ENCODE measurements at places on chromosomes 5 and 9.

- no peak for DNase-seq
Observed at GRCh38 chr9:73146111-73146815, 5.4 kb upstream of the ANXA1 start.

- no peak for DNase-seq
Observed at GRCh38 chr5:39631958-39632357, 207.2 kb upstream of the DAB2 start.

DNA sequence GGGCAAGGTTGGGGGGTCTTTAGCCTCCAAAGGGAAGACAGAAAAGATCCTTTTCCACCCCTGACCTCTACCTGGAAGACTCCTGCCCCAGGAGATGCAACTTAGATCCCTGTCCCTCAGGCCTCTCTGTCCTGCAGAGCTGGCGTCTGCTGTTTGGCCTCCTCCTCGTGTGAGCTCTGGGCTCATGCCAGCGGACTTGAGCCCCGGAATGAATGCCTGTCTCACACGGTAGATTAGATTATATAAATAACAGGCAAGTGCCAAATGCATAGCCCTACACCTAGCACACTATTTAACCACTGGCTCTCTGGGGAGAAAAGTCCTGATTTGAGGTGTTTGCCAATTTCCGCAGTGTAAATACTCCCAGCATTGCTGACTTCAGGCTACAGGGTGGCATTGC, 1.4 kb upstream of the WNK2 start:
- DNase-seq, result no peak

GRCh38 chr5:31194468-31194813, 955 bp downstream of the CDH6 start:
- DNase-seq, result no peak

GRCh38 chr5:133868946-133869518, 99.4 kb downstream of the C5orf15 start:
- DNase-seq, result peak; percentile 83

DNA sequence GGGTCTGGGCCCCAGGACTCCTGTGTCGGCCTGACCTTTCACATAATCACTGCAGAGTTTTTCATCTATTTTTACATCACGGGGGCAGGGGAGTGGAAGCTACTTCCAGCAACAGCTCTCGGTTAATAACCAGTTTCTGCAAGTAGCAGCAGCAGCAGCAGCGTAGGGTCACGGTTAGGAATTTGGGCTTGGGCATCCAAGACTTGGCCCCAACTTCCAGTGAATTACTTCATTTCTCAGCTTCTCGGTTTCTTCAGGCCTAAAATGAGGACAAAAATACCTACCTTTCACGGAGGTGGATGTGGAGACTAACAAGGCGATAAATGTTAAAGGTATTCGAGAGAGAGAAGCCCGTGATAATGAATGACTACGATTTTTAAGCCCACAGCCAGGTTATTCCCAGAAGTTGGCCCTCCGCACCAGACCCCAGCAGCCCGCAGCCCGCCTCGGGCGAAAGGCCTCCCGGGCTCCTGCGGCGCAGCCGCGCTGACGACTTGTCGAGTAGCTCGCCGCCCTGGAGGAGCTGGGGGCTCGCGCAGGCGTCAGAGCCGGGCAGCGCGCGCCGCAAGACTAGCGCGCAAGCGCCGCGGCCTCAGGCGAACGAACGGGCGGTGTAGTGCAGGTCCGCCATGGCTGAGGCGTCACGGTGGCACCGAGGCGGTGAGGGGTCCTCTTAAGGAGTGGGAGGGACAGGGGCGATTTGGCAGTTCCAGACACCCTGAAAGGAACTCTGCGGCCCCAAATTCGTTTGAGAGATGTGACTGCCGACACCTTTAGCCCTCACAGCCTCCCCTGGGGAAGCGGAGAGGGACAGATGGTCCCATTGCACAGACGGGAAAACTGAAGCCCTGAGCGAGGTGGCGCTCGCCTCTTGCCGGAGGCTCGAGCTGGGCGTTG, at the start of gene PKD2L2:
TSS of gene PKD2L2 (plus strand) at position 595 of the 897 bp plus-strand sequence. CDS start at position 630, 35 bp downstream.
- peak; percentile 94 for DNase-seq

DNA sequence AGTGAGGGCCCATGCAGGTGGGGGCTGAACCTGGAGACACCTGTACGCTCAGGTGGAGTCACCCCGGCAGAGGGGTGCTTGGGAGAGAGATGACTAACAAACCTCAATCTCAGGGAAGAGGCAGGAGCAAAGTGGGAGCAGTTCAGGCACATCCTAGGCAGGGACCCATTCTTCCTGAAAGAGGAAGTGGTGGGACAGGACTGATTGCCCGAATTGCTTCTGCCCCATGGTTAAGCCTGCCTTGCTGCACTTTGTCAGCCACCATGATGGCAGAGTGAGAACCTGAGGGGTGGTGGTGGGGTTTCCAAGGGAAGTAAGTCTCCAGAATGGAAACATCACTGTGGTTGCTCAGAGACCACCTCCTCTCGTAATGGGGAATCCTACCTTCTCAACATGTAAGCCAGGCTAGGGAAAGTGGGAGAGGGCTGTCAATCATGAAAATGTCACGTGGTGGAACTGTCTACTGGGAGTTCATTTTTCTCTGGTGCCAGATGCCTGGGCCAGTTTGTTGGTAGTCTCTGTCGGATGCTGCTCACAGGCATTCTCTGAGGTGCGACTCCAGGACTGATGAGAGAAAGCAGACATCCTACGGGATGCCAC, 150.4 kb downstream of the HSPA4 start:
- no peak for DNase-seq

GRCh38 chr9:120920806-120921178, 5.8 kb downstream of the TRAF1 start:
- no peak for DNase-seq

DNA sequence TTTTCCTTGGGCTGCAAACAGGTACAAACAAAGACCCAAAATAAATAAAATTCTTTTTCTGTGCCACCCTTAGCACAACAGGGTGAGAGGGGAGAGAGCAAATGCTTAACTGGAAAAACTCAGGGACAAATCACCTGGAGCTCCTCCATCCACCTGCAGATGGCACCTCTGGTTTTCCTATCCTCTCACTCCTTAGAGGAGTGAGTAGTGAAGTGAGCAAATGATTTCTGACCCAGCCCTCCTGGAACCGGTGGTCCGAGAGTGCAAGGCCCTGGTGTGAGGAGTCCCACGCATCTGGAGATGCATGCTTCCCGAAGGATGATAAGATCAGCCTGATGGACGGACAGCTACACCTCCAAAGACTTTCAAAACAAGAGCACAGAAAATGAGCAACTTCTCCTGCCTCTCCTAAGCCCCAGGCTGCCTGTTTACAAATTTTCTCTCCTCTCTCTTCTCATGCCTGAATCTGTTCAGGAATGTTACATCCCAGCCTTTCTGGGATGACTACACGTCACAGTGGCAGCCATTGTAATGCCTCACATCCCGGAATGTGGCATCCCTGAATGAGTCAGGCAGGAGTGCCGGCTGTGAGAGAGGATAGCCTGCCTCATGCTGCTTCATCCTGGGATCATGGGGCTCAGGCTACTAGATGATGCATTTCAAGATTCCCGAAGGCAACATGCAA, 86.4 kb downstream of the ADRB2 start:
- no peak for DNase-seq

GRCh38 chr5:125603321-125603720, 819.9 kb upstream of the GRAMD2B start:
- no peak for DNase-seq

GRCh38 chr5:136195971-136196820, 3.2 kb upstream of the SMIM32 start:
- no peak for DNase-seq

GRCh38 chr5:87303324-87303723, 35.6 kb downstream of the RASA1 start:
- no peak for DNase-seq

- no peak for DNase-seq
Observed at GRCh38 chr9:110512817-110513216, 66.7 kb downstream of the SVEP1 start.

DNA sequence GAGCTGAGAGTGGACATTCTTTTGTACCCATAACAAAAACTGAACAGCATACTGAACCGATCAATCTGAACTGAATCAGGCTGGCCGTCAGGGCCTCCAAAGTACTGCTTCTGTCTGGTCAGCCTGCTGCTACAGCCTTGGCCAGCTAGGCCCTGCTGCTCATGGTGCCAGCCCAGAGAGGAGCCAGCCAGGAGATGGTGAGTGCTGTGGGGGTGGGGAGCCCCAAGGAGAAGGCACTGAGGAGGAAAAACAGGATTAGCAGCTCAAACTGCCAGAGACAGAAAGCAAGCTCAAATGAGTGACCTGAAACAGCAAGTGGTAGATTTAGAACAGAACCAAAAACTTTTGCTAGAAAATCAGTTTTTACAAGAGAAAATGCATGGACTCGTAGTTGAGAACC, 23.9 kb downstream of the SRP19 start:
- DNase-seq, result no peak

- DNase-seq, result no peak
Observed at GRCh38 chr9:37928552-37929430, 24.9 kb upstream of the SLC25A51 start.

DNA sequence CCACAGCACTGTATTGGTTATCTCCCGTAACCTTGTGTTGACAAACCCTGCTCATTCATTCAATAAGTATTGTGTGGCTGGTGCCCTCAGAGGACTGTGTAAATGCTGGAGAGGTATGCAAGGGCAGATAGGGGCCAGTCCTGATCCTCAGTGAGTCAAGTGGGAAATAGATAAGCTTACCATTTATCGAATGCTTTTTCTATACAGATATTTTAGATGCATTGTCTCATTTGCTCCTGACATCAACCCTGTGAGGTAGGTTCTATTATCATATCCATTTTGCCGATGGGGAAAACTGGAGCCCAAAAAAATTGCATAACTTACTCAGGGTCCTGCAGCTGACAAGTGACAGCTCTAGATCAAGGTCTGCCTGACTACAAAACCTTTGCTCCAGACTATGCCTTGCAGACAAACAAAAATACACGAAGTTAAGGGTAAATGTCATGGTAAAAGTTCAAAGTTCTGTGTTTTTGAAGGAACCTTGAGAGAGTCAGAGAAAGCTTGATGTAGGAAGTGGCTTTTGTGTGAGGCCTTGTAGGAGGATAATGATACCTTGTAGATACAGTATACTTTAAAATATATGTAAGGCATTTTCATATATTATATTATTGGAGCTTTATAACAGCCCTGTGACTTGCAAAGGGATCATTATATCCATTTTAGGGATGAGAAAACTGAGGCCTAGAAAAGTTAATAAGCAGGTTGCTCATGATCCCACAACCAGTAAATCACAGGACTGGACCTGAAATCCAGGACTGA, 22.7 kb downstream of the CYFIP2 start:
- DNase-seq, result no peak

DNA sequence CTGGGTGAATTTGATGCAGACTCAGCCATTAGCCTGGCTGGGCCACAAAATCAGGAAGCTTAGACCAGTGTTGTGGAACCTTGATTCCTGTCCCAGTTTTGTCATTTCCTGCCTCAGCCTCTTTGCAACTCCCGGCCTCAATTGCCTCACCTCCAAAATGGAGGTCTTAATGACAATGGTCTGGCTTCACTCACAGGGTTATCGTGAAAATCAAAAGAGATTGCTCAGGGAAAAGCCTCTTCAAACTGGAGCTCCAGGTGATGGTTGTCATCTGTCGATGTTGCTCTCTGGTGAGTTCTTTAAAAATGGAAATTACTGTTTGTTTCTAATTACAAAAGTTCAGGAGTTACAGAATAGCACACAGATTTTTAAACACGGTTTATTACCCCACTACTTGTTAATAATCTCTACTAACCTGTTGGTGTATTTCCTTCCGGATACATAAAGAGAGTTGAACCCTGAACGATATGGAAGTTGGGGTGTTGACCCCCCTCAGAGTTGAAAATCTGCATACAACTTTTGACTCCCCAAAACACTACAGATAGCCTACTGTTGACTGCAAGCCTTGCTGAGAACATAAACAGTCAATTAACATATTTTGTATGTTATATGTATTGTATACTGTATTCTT, 109.9 kb upstream of the CPEB4 start:
- no peak for DNase-seq

- DNase-seq, result peak; percentile 88
Observed at GRCh38 chr5:14410394-14411201, 171.0 kb upstream of the OTULINL start.

GRCh38 chr5:133118741-133119140, 66.9 kb downstream of the HSPA4 start:
- DNase-seq, result no peak

DNA sequence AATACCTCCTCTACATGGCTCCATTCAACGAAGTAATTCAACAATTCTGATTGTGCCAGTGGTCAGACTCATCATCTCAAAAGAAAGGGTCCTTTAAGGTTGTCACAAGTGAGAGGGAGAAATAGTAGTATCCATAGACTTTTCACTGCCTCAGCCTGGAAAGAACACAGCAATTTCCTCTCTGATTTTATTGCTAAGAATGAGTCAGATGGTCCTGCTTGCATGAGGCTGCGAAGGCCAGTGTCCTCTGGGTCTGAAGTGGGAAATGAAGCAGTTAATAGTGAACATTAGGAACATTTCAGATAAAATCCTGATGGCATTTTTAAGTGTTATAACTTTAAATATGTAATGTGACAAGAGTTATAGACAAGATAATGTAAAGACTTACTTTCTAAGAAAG, 979.0 kb downstream of the EFNA5 start:
- no peak for DNase-seq

- peak; percentile 7 for DNase-seq
Observed at GRCh38 chr5:145936401-145937131, at the start of gene SH3RF2. Gene SH3RF2 (plus strand): TSS chr5:145936578. CDS start chr5:145937929, 1,351 bp downstream.

DNA sequence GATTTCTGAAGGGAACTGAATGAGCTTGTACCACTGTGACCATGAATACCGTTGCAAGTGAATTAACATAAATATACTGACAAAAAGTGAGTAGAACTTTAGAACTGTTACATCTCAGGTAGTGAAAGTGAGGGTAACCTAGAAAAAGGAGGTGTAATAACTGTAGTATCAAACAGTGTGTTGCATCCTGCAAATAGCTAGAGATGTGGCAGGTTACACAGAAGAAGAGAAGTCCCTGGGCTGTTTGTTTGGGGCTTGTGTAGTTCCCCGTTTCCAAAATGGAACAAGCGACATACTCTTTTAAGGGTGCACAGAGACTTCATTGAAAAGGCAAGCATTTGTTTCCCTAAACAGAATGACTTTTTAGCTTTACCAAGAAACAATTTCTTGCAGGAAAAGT, 214.8 kb downstream of the NR3C1 start:
- DNase-seq, result no peak

DNA sequence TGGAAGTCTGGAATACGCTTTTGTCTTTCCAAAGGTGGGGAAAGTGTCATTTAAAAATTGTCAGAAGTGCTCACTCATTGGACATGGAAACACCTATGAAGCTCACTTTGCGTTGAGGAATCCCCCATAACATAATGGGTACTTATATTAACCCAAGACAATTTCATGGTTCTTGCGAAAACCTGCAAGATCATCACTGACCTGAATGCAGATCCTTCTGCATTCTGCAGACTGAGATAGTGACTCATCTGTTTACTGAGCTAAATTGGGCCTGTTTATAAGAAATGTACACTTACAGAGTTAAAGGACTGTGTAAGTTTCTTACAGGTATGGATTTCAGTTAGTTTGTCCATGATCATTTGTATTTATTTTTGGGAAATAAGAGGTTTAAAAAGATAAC, 153.0 kb downstream of the HMHB1 start:
- no peak for DNase-seq

DNA sequence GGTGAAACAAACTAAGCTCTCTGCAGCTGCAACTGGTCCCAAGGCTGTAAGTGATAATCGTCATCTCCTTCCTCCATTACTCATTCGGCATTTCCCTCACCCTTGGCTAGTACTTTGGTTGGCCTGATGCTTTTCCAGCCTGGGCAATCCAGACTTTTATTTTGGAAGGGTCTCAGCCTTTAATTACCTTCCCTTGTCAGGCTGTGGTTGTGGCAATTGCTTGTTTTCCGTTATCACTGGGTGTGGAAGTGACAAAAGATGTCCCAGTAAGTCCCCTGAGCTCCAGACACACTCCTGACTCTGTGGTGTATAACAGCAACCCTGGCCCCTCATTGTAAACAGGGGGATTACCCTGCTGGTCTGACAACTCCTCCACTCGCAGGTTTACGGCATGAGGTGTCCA, 6.3 kb upstream of the FAF2 start:
- DNase-seq, result no peak

Data from BE2C (cell line).